ENCODE measurements at places on chromosomes 1 and 21.

DNA sequence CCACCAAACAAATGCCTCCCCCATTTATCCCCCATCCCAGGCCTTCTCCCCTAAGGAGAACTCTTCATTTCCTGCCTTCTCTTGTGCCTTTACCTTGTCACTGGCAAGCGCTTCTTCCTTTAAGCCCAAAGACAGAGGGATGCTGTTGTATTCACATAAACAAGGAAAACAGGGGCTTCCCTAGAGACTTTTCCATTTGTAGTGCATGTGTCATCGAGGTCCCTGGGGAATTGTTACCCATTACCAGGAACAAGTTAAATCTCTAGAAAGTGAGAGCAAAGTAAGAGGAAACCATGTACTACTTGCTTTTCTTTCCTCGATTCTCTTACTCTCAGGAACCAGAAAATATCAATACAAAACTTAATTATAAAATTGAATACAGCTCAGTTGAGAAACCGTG is 114.4 kb upstream of the DPT start:
- DNase-seq: no peak

GRCh38 chr1:15325375-15326085 is 78.5 kb downstream of the FHAD1 start:
- no peak for DNase-seq

GRCh38 chr1:24961961-24962861 is 32.1 kb upstream of the RUNX3 start:
- DNase-seq: no peak

DNA sequence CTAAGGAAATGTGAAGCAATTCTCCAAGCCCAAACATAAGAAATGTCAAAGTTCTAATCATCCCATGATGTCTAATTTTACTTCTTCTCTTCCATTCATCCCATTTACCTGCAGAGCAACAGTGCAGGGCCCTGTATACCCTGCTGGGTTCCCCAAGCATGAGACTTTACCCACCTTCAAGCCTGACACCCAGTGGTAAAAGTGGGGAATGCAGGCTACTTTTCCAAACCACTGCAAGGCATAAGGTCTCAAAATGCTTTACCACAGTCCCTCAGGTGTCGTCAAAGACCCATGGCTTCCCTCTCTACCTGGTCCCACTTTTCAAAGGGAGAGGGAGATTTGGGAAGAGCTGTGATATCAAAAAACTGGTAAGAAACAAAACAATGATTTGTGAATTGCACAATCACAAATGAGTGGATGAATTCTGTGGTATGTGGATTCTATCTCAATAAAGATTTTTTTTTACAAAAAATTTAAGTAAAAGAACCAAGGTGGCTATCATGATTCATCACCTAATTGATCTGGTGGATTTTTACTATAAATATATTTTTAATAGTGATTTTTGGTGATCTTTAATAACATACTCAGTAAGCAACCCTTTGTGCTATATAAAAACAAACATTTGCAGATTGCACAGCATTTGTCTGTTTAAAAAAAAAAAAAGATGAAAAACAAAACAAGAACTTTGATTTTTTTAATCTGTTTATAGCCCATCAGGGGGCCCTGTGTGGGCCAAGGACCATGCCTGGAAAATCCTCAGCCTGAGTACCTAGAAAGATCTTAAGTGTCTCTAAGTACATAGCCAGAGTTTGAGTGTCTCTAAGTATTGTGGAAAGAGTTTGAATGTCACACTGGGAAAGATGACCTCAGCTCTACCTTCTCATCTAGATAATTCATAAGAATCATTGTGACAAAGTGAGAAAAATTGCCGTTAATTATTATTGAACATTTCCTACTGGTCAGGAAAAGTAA is 73.1 kb upstream of the GJB5 start:
- no peak for DNase-seq

GRCh38 chr1:21305900-21306189 is 15.6 kb upstream of the ECE1 start:
- DNase-seq: no peak

- DNase-seq: no peak
These were observed 23.3 kb upstream of the ZNF326 start for GRCh38 chr1:89971600-89971999.

GRCh38 chr1:160858097-160858496 is 4.6 kb downstream of the CD244 start:
- no peak for DNase-seq

- no peak for DNase-seq
These were observed 643.4 kb downstream of the SMYD3 start for GRCh38 chr1:245863566-245864184.

- no peak for DNase-seq
These were observed 39.0 kb upstream of the MYSM1 start for GRCh38 chr1:58738876-58739275.

- DNase-seq: no peak
These were observed 146.8 kb downstream of the PAPPA2 start for GRCh38 chr1:176609556-176610408.

DNA sequence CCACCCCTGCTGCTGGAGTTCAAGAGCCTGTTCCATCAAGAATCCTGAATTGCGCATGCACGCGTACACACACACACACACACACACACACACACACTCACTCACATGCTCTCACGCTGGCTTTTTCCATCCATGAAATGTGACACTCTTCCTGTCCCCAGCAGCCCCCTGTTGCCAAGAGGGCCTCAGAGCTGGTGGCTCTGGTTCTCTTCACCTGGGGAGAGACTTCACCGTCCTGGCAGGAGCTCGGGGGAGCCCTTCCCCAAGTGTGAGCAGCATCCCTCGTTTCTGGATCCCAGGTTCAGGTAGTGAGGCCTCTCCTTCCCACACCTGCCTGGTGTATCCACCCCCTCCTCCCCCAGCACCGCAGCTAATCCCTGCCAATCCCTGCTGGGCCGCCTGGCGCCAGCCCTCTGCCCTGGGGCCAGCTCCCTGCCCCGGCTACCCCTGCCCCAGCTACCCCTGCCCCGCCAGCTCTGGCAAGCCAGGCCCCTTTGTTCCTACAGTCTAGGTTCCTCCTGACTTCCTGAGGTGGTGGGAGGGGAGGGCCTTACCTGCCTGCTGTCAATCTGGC is 9.9 kb downstream of the PLOD1 start:
- no peak for DNase-seq

DNA sequence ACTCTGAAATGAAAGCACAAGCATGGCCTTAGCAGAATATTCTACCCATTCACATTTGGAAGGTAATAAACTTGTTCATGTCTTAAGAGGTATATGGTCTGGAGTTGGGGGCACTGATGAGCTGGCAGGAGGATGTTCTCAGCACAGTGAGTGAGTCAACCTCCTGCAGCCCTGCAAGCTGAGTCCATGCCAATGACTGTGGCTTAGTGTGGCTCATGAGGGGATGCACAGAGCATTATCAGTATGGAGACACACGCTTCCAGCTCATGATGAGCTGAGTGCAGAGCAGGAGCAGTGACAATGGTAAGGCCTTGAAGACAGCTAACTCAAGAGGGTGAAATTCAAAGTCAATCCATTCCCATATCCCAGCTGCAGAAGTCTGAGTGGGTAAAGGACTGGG is 102.3 kb downstream of the TNFSF18 start:
- DNase-seq: no peak

DNA sequence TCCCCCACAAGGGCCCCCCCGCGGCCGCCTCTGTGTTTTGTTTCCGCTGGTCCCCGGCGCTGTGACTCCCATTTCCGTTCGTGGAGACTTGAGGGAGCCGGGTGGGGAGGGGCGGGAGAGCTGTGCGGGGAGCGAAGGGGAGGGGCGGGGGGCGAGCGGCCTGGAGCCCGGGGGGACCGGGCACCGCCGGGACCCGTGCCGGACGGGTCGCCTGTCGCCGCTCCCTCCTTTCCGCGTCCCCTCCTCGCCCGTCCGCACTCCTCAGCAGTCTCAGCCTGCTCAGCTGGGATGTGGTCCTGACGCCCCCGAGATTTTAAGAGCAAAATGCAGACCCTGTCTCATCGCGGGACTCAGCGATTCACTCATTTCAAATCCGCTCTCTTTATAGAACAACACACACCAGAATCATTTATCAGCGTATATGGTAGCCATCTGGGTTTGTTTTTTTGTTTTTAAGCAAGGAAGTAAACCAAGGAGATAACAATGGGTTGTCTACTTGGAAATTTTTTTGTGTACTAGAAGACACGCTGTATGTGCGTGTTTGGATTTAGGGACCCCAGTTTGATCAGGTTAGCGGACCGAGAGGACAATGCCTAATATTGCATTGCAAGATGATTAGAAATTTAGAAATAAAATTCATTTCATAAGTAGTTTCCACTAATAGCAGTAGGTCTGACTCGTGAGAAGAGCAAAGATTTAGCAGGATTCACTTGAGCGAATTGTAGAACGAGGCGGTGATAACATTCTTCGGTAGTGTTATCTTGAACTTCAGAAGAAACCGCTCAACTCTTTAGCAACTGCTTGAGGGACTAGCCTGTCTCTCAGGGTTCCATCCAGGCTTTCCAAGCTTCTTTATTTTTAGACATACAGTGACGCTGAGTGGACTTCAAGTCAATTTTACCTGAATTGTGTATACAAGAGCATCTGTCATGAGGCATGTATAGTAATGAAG is 1.1 kb downstream of the GABPA start:
- peak; percentile 67 for DNase-seq

GRCh38 chr1:94117259-94117851 is 3.6 kb downstream of the ABCA4 start:
- DNase-seq: no peak

DNA sequence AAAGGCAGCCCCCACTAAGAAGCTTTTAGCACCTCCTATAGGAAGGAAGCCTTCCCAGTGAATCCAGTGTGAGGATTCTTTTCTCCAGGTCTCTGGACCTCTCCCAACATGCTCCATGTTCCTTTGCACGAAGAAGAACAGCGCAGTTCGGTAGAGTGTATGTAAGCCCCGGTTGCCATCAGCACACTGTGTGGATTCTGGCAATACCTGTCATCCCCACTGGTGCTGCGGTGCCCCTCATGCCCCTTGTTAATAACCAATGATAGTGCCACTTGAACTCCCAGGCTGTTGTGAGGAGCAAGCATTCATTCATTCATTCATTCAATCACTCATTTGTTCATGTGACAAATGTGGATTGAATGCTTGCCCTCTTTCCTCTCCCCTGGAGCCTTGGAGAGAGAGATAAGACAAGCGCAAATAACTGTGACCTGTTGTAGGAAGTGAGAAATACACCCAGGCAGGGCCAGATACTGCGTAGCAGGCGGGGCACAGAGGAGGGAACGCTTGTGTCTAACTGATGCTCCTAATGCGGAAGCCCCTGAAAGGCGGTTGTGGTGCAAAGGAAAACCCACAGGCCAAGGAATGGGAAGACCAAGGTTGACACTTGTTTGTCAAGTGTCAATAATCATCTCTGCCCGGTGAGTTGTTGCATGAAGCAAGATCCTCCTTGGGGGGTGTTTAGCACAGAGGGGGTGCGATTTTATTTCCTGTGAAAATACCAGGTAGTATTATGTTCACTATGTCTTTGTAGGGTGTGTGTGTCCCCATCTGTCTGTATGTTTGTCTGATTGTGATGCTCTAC is 9.8 kb downstream of the LGR6 start:
- DNase-seq: peak; percentile 27

GRCh38 chr1:18351735-18352134 is 129.0 kb upstream of the KLHDC7A start:
- DNase-seq: no peak

GRCh38 chr1:82762829-82763532 is 962.2 kb downstream of the ADGRL2 start:
- DNase-seq: no peak

- no peak for DNase-seq
These were observed 26.7 kb upstream of the MX1 start for GRCh38 chr21:41399246-41399800.

DNA sequence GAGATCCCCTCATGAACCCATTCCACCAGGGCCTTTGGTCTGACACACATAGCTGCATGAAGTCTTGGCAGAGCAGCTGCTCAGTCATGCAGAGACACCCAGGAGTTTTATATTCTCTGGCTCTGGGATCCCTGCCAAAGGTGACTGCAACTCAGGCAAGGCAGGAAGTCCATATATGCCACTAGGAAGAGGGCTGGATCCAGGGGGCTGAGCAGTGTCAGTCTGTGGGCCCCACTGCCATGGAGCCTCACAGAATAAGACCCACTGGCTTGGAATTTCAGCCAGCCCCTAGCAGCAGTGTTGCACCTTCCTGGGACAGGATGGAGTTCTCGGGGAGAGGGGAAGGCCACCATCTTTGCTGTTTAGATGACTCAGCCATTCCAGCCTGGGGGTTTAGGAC is 199.7 kb downstream of the TBX15 start:
- no peak for DNase-seq

GRCh38 chr1:112457241-112457640 is 51.5 kb upstream of the WNT2B start:
- no peak for DNase-seq

GRCh38 chr1:1876335-1876930 is 14.5 kb downstream of the GNB1 start:
- no peak for DNase-seq

Data from CD4-positive, alpha-beta T cell treated with Interferon gamma for 1 hour (primary cell).